Fibroblast of pulmonary artery (primary cell): ENCODE measurements at places on chromosomes 7 and 10.

- DNase-seq: no peak
Observed at GRCh38 chr10:7526017-7526400, 115.2 kb upstream of the SFMBT2 start.

- DNase-seq: no peak
Observed at GRCh38 chr7:94050046-94050445, 45.9 kb upstream of the BET1 start.

DNA sequence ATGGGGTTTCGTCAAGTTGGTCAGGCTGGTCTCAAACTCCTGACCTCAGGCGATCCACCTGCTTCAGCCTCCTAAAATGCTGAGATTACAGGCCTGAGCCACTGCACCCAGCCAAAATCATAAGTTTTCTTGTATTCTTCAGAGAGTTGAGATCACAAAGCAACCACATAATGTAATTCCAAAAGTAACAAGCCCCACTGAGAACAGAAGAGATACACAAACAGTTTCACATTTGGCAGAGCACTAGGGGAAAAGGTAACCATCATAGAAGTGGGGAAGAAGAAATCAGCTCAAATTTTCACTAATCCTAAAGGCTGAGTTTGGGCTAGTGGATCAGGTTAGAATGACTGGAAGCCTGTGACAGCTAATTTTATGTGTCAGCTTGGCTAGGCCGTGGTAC is 5.4 kb upstream of the CEP41 start:
- DNase-seq: no peak

DNA sequence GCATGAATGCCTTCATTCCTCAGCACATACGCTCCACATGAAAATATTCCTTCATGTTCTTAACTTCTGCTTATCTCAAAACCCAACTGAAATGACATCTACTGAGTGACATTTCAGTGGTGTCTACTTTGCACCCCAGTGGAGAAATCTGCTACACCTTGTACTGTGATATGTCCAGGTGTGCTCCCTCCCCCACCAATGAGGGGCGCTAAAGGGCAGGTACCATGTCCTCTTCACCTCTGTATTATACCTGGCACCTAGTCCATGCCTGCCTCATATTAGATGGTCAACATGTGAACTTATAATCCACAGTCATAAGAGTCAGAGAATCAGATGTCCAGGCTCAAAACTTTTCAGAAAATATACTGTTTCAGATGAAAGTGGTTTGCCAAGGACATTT is 2.1 kb downstream of the PAXIP1 start:
- DNase-seq: no peak

DNA sequence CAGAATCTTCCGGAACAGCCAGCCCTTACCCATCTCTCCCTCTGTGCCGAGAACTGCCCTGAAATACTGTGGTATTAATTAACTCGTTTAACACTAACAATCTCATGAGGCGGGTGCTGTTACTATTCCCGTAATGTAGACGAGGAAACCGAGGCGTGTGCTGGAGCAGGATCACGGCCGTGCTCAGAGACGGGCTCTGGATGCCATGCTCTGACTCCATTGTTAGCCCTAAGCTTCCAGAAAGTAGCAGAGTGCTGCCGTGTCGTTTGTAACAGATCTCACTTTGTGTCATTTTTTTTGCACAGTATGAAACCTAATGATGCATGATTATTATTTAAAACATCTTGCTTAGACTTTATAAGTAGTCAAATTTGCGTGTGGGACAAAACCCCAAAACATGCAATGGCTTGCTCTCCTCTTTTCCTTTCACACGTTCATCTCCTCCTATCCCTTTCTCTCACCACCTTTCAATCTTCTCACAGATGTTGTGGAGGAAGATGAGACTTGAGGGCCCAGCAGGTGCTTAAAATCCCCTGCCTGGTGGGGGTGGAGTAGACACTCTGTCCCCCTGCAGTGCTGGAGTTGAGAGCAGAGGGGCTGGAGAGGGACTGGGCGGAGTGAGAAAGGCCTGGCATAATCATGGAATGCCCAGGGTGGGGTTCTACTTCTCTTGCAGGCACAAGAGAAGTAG is 482 bp upstream of the ACTR3C start:
- DNase-seq: no peak

DNA sequence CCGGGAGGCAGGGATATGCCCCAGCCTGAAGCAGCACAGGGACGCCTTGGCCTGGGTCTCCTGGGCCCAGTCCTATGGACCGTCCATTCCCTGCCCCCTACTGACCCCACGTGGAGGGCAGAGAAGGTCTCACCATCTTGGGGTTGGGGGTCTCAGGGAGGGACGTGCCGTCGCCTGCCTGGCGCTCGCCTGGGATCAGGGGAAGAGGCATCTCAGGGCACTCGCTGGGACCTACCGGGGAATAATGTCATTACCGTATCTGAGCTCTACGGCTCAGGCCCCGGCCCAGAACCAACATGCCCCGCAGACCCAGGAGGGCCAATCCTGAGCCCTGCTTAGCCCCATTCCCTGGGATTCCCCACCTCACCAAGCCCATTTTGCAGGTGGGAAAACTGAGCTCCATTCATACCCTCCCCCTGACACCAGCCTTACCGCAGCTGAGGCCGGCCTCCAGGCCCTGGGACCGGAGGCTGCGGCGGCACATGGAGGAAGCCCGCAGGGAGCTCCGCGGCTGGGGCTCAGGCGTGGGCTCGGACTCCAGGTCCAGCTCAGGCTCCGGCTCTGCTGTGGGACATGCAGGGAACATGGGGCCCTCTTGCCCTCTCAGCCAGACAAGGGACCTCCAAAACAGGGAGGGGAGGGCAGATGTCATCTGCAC is 40.7 kb downstream of the GRID2IP start:
- no peak for DNase-seq

DNA sequence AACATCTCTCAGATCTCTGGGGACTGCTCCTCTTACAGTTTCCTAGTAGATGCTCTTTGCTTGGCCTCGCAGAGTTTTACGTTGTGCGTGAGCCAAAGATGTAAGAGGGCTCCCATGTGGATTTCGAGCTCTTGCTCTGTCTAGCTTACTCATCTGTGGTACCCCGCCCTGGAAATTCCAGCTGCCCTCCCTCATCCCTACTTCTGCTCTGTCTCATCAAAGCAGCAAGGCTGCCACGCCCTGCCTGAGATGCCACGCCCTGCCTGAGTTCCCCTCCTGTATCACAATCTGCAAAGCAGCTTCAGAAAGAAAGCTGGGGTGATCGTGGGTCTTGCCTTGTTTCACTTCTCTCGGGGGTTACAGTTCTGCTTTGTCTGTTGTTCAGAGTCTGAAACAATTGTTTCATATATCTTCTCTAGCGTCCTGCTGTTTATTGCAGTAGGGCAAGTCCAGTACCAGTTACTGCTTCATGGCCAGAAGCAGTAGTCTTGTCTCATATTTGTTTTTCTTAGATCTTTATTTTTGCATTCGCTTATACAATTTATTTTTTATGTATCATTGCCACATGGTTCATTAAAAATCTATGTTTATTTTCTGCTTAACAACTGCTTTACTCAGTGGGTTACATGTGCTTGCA is 36.1 kb upstream of the CCNY start:
- DNase-seq: no peak

- peak; percentile 98 for DNase-seq
Observed at GRCh38 chr10:3852147-3852904, 67.3 kb upstream of the KLF6 start.

- DNase-seq: no peak
Observed at GRCh38 chr7:130021105-130021834, 29.9 kb downstream of the ZC3HC1 start.

- no peak for DNase-seq
Observed at GRCh38 chr10:121261665-121262064, 336.6 kb downstream of the FGFR2 start.

GRCh38 chr10:116849248-116850057 is at the start of gene ENO4:
Gene ENO4, plus strand, starts transcription at chr10:116849499. Its CDS starts 68 bp downstream, at chr10:116849567.
- peak; percentile 80 for DNase-seq

DNA sequence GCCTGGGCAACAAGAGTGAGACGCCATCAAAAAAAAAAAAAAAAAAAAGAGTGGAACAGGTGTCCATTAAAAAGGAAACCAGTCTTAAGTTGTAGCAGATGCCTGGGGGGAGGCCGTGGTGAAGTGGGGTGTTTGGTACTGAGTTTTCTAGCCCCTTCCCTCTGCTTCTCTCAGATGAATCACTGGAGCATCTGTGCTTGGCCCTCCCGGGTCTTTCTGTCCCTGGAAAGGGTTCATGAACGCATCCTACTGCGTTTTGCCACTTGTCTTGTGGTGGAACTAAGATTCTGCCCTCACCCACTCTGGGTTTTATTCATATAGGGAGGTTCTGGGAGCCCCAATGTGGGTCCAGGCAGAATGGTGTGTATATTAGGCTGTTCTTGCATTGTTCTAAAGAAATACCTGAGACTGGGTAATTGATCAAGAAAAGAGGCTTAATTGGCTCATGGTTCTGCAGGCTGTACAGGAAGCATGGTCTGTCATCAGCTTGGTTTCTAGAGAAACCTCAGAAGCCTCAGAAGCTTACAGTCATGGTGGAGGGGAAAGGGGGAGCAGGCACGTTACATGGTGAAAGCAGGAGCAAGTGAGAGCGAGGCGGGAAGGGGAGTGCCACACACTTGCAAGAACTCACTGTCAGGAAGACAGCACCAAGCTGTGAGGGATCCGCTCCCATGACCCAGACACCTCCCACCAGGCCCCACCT is 63.5 kb downstream of the CAMK1D start:
- no peak for DNase-seq

DNA sequence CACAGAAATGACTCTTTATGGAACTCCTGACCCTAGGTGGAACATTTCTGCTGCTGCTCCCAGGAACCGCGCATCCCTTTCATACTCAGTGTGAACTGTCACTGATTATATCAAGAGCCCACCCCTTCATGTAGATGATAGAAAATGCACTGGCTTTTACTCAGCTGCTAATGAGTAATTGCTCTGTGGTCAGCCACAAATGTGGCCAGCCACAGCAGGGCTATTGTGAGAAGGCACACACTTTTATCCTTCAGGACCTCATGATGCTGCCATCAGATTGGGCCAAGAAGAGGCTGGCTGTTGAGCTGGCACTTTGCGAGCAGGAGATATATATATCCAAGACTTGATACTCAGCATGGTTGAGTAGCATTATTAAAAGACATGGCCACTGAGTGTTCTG is 124.7 kb downstream of the CFAP58 start:
- DNase-seq: no peak

DNA sequence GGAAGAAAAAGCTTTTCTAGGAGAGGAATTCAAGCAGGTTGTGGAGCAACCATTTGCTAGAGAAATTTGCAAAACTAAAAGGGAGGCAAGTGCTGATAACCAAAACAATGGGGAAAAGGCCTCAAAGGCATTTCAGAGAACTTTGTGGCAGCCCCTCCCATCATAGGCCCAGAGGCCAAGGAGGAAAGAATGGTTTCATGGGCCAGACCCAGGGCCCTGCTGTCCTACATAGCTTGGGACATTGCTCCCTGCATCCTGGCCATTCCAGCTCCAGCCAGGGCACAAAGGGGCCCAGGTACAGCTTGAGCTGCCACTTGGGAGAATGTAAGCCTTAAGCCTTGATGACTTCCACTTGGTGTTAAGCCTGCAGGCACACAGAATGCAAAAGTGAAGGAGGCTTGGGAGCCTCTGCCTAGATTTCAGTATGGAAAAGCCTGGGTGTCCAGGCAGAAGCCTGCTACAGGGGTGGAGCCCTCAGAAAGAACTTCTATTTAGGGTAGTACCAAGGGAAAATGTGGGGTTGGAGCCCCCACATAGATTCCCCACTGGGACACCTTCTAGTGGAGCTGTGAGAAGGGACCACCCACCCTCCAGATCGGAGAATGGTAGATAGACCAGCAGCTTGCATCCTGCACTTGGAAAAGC is 91.2 kb downstream of the RALA start:
- no peak for DNase-seq

DNA sequence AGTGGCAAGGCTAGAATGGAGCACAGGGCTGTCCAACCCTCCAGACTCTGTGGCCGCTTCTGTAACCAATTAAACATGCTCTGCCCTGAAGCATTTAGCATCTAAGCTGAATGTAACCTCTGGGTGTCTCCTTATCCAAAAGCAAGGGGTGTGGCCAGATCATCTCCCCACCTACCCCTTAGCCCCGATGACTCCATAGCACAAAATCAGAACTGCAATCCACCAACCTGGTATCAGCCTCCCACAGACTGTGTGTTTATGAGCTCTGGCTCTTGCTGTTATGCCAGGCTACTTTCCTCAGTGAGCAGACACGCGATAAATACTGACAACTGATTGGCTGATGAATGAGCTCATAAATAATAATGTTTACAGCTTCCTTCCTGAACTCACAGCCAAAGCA is 3.2 kb downstream of the FRMD4A start:
- no peak for DNase-seq

GRCh38 chr7:91940171-91940570 is 491 bp upstream of the AKAP9 start:
- peak; percentile 11 for DNase-seq

- DNase-seq: no peak
Observed at GRCh38 chr7:23212841-23213240, 31.0 kb downstream of the NUP42 start.

GRCh38 chr10:103716206-103717160 is 138.9 kb downstream of the SH3PXD2A start:
- no peak for DNase-seq

DNA sequence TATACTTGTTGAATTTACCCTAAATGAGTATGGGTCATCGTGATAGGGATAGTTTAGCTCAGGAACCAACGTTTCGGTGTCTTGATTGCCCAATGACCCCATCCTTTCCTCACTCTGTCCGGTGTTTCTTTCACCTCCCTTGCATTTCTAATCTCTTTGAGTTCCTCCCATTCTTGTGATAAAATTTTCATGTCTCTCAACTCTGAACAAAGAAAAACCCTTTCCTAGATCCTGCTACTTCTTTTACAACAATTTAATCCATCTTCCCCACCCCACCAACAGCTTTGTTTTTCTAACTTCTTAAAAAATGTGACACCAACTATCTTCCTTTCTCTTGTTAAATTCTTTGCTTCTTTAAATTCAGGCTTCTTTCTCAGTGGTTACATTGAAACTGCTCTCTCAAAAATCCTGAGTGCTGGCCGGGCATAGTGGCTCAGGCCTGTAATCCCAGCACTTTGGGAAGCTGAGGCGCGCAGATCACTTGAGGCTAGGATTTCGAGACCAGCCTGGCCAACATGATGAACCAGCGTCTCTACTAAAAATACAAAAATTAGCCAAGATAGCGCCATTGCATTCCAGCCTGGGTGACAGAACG is 130.3 kb upstream of the MINDY3 start:
- no peak for DNase-seq

DNA sequence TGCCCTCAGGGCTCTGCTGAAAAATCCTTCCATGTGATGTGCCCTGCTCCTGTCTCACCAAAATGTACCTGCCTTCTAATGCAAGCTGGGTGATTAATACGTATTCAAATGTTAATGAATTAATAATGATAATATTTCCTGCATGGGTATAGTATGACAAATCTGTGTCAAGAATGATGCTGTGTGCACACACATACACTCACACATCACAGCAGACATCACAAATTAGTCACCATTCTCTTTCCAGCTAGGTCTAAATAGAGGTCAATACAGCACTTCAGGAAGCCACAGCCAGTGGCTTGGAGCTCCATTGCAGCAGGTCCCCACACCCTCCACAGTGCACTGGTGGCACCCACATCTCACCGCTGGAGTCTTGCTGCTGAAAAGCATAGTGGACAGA is 681.2 kb upstream of the NRP1 start:
- no peak for DNase-seq
